ENCODE measurements at places on chromosomes 2 and 18. TPM values are rescaled to one million over a fixed set of nuclear protein-coding genes. Genes with fewer than 3 reads are reported as not detected.

B4GALT6 gene
- total RNA-seq = 2.9 TPM

GPR55 gene
- 0.20 TPM for total RNA-seq

SERPINB4 gene
- total RNA-seq = 418 TPM

FABP1 gene
- not detected for total RNA-seq

C2orf78 gene
- total RNA-seq = not detected

CRYBA2 gene
- not detected for total RNA-seq

NEDD4L gene
- total RNA-seq = 16.2 TPM

ABCB11 gene
- not detected for total RNA-seq

RPRM gene
- not detected for total RNA-seq

C2orf92 gene
- total RNA-seq = 1.7 TPM

MORN2 gene
- total RNA-seq = 11.2 TPM

EMX1 gene
- total RNA-seq = not detected

TDRD15 gene
- not detected for total RNA-seq

NEUROD1 gene
- total RNA-seq = not detected

RGPD3 gene
- 0.04 TPM for total RNA-seq

OSR1 gene
- 0.96 TPM for total RNA-seq

ALK gene
- total RNA-seq = 0.04 TPM

MOB4 gene
- 17.5 TPM for total RNA-seq

ATP6V1B1 gene
- total RNA-seq = 2.4 TPM

PLB1 gene
- total RNA-seq = 1.6 TPM

ANKRD36B gene
- total RNA-seq = 5.4 TPM

BCL11A gene
- total RNA-seq = 43.0 TPM

VAPA gene
- 232 TPM for total RNA-seq

PRKAG3 gene
- not detected for total RNA-seq

HOXD1 gene
- total RNA-seq = 0.16 TPM

IGFBP5 gene
- total RNA-seq = 34.9 TPM

KCNG2 gene
- 0.20 TPM for total RNA-seq

TNFRSF11A gene
- 5.7 TPM for total RNA-seq

DSC2 gene
- total RNA-seq = 434 TPM

HJURP gene
- 9.4 TPM for total RNA-seq

RAB11FIP5 gene
- total RNA-seq = 10.4 TPM

LIMS3 gene
- total RNA-seq = not detected

All from esophagus mucosa (tissue), 1 donor.